GM12864 (cell line): ENCODE measurements at places on chromosomes 11 and 22.

DNA sequence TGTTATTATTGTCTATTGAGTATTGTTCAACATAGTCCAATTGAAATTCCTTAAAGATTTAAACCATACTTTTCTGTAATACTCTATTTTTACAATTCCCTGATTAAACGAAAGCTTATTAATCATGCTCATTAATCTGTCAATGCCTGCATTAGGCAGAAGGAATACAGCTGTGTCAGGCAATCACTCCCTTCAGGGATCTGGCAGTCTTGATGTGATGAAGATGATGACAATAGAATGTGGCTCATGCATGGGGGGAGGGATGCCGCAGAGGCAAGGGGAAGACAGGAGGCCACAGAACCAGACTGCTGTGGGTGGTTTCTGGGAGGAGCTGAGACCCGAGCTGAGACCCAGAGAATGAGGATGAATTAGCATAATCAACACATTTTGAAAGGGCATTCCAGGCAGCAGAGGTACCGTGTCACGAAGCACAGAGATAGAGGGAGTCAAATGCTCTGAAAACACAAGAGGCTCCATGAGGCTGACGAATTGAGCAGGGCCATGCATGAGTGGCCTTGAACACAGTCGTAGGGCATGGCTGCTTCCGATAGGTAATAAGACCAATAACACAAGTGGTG is 1075.5 kb downstream of the OPCML start:
- DNase-seq, result no peak

DNA sequence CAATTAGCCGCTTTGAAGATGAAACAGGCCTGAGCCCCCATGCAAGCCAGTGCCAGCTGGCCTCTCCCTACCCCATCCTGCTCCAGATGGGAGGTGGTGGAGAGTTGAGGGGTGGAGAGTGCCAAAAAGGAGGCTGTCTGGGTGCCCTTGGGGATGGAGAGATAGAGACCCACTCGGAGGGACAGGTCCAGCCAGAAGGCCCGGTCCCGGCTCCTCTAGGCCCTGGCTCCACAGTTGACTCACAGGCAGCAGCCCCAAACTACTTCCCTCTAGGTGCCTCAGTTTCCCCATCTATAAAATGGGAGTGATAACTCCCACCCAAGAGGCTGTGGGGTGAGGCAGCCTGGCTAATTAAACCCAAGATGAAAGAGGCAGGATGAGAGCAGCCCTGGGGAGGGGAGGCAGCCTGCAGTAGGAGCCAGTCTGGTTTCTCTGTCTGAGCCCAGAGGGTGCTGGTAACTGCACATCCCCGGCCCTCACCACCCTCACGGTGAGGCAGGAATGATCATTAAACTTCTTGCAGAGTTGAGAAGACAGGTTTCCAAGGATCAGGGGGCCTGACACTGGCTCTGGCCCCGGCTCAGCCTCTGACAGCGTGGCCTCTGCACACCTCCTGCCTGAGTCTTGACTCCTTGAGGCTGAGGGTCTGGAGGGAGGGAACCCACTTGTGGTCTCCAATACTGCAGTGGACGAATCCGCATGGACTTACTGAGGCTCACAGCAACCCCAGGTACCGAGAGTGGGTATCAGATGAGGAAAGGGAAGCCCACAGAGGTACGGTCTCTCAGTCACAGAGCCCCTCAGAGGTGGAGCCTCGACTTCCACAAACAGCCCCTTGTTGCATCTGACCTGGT is 1.4 kb upstream of the AP5B1 start:
- no peak for DNase-seq

DNA sequence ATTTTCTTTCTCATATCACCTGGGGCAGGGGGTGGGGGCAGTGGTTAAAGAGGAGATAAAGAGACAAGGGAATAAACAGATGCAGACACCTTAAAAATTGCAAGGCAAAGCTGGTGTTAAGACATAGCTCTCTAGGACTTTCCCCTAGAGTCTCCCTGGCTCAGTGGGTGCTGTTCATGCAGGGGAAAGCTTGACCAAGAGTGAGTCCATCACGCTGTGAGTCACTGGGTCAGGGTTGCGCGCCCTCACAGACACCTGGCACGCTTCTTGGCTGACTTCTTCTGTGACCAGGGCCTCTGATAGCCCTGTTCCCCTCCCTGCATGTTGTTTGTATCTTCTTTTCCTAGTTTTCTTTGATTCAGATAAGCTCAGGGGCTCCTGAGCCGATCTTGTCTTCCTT is 31.9 kb downstream of the COMMD9 start:
- no peak for DNase-seq

- DNase-seq, result no peak
Observed at GRCh38 chr11:109641549-109641948, 219.6 kb downstream of the C11orf87 start.

DNA sequence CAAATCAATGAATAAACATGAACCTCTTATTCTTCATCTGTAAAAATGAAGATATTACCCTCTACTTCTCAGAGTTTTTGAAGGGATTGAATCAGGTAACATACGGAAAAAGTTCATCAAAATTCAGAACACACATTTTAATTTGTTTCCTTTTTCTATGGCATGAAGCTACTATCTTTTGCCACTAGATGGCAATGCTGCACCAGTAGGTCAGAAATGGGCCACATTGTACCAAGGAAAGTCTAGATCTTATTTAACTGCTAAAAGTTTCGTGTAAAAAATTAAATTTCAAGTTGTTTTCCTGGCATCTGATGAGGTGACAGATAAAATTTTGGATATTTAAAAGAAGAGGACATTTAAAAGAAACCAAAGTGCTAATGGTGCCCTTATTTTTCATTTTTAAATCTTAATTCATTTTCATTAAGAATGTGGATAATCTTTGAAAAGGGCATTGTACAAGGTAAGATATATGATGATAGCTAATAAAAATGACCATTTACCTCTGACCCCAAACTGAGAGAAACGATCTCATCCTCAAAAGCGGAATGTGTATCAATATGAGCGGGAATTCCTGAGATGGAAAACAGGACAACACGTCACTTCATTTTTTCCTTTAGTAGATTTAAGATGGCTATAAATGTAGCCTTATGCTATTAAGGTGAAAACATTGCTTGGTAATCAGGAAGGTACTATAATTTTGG is 16.1 kb downstream of the ALKBH8 start:
- DNase-seq, result no peak

GRCh38 chr22:29215012-29215860 is 9.5 kb downstream of the EMID1 start:
- DNase-seq, result no peak
